ENCODE measurements at places on chromosomes 3 and 15.

DNA sequence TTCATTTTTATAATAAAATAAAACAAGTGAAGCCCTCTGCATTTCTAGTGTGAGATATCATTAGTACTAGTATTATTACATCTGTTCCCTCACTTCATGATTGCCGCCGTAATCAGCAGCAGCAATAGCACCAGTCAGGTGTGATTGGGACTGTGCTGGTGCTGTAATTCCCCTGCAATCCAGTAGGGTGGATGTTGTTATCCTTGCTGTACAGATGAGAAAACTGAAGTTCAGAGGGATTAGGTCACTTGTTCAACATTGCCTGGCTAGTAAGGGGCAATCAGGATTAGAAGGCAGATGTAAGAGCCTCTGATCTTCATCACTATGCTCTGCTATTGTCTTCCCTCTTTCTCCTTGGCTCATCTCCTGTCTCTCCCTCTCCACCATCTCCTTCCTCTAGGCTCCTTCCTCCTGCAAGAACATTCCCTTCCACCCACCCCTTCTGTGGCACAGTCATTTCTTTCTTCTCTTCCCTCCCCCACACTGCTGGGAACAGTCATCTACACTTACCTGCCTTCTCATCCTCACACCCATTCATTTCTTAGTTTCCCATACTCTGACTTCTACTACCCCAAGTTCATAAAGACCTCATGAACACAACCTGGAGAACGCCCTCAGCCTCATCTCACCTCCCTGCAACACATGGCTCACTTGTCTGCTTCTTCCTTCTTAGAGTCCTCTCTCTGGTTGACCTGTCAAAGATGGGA, 29.7 kb downstream of the CRYGS start:
- ATAC-seq = no peak

DNA sequence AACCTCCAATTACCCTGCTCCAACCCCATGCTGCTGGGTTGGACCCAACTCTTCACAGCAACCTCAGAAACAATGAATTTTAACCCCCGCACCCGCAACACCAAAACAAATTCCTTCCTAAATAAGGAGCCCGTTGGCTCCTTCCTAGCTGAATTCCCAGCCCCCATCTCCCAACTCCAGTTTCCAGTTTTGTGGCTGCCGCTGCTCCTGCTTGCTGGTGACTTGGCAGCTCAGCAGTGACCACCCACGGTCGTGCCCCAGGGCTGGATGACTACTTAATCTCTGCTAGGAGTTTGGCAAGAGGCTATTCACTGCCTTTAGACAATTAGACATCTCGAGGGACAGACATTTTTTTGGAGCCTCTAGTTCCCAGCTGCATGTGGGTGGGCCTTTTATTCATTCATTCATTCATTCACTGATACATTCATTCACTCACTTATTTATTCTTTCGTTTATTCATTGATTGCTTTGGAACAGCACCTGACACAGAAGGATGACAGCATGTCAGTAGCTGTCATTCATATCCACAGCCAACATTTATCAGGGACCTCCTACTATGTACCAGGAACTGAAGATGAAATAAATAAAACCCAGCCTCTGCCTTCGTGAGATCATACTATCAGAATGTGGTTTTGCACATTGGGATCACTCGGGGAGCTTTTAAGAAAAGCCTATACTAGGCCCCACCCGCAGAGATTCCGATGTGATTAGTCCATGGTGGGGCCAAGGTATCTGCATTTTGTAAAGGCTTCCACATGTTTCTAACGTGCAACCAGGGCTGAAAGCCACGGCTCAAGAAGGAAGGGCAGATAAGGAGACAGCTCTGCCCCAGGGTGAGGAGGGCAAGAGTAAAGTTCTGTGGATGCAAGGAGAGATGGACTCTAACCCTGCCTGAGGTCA, 256.5 kb downstream of the SHQ1 start:
- ATAC-seq = peak; percentile 57

DNA sequence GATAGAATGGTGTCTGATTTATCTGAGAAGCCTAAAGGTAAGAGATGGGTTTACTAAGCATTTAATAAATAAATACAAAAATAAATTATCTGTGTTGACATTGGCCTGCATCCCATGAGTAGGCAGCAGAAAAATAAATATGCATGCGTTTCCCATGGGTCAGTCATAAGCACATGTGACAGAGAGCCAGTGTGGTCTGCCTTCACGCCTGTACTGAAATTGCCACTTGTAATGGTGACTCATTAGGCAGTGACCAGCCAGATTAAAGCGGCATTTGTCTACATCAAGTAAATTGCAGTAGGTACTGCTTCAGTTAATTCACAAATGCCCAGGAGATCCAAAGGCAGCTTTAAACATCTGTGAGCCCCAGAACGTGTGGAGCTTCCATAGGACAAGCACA, 399.6 kb downstream of the NAALADL2 start:
- no peak for ATAC-seq

GRCh38 chr15:83559310-83559966, 94.5 kb upstream of the ADAMTSL3 start:
- ATAC-seq = peak; percentile 55

DNA sequence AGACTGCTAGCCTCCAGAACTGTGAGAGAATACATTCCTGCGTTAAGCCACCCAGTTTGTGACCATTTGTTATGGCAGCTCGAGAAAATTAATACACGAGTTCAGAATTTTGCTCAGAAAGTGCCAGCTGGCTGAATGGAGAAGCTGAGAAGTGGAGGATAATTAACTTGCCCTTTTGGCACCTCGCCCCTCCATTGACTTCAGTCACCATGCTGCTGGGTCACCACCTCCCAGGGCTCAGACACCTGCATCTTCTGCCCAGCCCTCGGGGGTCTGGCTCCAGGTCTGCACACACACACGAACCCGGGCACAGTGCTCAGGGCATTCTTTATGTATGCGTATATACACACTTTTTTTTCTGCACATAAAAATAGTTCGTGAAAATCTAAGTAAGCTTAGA, 32.0 kb downstream of the AMOTL2 start:
- no peak for ATAC-seq

GRCh38 chr3:191557322-191557721, 96.4 kb downstream of the PYDC2 start:
- no peak for ATAC-seq

GRCh38 chr3:46484388-46484787, 13.4 kb upstream of the RTP3 start:
- ATAC-seq = no peak

- no peak for ATAC-seq
These were observed 334.8 kb downstream of the NAALADL2 start for GRCh38 chr3:175193815-175194518.

DNA sequence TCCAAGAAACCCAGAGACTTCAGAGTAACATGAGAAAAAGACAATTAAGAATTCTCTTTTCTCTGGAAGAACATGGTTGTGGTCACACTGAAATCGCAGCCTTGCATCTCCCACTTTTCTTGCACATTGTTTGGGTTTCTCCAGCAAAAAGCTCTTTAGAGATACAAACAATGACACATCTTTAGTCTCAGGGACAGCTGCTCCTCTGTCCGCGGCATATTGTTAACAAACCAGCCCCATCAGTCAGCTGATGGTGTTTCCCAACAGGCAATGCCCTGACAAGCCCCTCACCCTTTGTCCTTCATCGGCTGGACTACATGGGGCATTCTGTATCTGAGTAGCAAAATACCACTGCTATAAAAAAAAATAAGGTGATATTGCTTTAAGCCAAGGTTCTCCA, 53.4 kb downstream of the UMPS start:
- no peak for ATAC-seq

Measured in gastroesophageal sphincter (tissue), 4 donors.